Spleen (tissue), 13 donors: ENCODE measurements at places on chromosomes 6 and 20.
A peak's percentile ranks its signal among the peaks of the same experiment; 100 is the strongest.

- H3K36me3 ChIP-seq: no peaks in the 10 kb centered on the region
- no peak for DNase-seq
- no peak overlapping the region for H3K27ac ChIP-seq
- H3K4me1 ChIP-seq: no peaks in the 10 kb centered on the region
- no peaks in the 10 kb centered on the region for H3K27me3 ChIP-seq
- no peak overlapping the region for H3K4me3 ChIP-seq
These were observed 118.9 kb upstream of the CEP162 start for GRCh38 chr6:84346372-84346771.

DNA sequence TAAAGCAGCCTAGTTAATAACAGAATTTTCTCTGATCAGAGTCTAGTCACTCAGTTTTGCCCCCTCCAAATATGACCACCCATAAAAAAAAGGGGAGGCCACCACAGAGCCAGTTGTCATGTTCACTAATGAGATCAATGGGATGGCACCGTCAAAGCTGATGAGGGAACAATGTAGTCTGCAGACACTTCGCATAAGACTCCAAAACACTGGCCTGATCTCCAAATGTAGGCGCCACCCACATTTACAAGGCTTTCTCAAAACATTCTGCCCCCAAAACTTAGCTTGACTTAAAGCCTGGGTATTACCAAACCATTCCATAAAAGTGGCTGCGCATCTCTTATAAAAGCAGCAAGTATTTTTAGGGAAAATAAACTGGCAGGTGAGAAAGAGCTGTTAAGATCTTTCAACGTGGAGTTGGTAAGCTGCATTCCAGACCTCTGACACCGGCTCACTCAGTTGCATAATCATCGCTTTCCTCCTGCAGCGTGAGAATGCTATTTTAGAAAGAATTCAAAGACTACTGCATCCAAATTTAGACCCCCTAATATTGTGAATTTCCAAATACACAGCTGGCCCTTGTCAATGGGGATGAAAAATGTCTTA, 59.3 kb downstream of the TBC1D7 start:
- peaks cover 23% of the 10 kb centered on the region for H3K4me1 ChIP-seq
- no peak for DNase-seq
- no peaks in the 10 kb centered on the region for H3K27me3 ChIP-seq
- no peak overlapping the region for H3K27ac ChIP-seq
- no peaks in the 10 kb centered on the region for H3K36me3 ChIP-seq

GRCh38 chr20:20505554-20505953, 137.7 kb downstream of the INSM1 start:
- H3K27me3 ChIP-seq: no peaks in the 10 kb centered on the region
- H3K27ac ChIP-seq: no peak overlapping the region
- H3K4me3 ChIP-seq: no peak overlapping the region
- H3K4me1 ChIP-seq: no peaks in the 10 kb centered on the region

DNA sequence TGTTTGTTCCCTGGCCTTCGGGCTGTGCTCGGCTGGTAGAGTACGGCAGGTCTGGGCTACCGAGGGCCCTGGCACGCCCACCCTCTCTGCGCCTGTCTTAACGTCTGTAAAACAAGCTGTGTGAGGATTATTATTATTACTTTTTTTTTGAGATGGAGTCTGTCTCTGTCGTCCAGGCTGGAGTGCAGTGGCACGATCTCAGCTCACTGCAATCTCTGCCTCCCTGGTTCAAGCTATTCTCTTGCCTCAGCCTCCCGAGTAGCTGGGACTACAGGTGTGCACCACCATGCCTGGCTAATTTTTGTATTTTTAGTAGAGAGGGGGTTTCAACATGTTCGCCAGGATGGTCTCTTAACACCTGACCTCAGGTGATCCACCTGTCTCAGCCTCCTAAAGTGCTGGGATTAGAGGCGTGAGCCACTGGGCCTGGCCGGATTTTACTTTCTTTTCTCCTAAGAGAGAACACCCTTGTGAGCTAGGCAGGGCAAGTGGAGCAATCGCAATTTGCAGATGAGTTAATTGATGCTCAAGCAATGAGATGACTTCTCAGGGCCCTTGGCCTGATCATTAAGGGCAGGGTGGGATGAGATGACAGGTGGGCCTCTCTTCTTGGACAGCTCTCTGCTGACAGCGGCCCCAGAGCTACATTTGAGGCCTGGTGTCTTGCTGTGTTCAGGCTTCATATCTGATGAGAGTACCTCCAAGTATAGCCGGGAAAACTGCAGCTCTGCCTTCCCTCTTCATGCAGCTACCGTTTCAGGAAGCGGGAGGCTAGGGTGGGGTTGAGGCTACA, 859 bp upstream of the SMIM29 start:
- H3K27ac ChIP-seq: peak overlapping the region; percentile 94
- peaks cover 11% of the 10 kb centered on the region for H3K4me1 ChIP-seq
- DNase-seq: peak; percentile 50
- no peaks in the 10 kb centered on the region for H3K27me3 ChIP-seq
- peak overlapping the region; percentile 64 for H3K4me3 ChIP-seq
